Natural killer cell treated with Interleukin-12 subunit alpha and Interleukin-12 subunit beta and Interleukin-15 and Interleukin-18, amount 100 ng/mL, for 72 hours (primary cell): ENCODE measurements at places on chromosomes 11 and 22. TPM values are rescaled to one million over a fixed set of nuclear protein-coding genes. Genes with fewer than 3 reads are reported as not detected.

SLC1A2 gene
- 0.12 TPM for total RNA-seq

DNA sequence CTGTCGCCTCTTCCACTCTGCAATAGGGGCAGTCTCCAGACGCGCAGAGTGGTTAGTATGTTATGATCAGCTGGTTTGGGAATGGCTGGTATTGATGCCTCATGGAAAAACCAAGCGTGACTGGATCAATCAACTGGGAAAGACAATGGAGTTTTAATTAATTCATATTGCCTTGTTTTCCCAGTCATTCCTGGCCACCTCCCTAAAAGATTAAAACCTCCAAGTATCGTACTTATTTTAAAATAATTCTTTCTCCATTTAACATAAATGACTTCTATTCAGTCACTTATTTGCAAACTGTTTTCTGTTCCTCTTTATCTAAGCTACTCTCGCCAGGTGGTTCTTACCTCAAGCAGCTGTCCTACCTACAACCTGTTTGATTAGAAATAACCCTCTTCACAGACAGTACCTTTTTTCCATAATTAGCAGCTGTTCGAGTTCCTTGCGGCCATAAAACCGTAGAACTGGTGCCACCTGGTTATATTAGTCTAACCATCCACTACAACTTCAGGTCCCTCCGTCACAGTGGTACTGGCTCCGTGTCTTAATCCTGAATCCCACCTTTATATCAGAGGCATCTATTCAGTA, 898 bp downstream of the ZNF215 start:
- DNase-seq = no peak

DNA sequence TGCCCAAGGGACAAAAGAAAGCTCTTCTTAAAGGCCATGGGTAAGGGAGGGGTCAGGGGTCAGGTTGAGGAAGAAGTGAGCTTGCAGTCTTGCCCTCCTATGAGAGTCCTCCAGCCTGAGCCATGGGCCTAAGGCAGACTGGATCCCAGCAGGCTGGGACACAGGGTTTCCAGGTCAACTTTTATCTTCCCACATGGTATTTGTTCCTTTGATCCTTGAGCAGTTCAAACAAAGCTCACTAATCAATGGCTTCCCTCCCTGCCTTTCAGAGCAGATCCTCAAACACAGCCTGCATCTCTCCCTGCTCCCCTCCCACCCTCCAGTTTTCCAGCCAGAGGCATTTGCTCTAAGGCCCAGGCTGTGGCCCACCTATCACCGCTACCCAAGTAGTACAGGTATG, 589.3 kb downstream of the INSC start:
- no peak for DNase-seq

SIAE gene
- total RNA-seq = 2.4 TPM

SYCE3 gene
- total RNA-seq = not detected

SLC22A12 gene
- total RNA-seq = not detected

DNA sequence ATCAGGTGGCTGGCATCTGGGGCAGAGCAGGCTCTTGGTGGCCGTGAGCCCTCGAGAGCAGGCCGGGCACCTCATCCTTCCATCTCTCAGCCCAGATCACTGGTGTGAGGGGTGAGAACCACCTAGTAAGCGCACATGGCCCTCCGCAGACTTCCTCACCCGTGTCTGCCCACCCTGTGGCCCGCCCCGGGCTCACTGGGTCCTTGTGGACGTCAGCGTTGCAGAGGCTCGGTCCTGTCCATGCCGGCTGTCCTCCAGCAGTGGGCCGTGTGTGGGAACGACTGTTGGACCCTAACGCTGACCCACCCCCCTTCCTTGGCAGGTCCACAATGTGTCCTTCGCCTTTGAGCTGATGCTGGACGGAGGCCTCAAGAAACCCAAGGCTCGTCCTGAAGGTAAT, 17.2 kb upstream of the PARVG start:
- DNase-seq = no peak

- no peak for DNase-seq
Observed at GRCh38 chr11:21173476-21173875, 504.1 kb downstream of the NELL1 start.

- DNase-seq = no peak
Observed at GRCh38 chr22:30694171-30694639, 469 bp upstream of the OSBP2 start.

GRCh38 chr11:133228471-133229329, 303.6 kb downstream of the OPCML start:
- DNase-seq = no peak

DNA sequence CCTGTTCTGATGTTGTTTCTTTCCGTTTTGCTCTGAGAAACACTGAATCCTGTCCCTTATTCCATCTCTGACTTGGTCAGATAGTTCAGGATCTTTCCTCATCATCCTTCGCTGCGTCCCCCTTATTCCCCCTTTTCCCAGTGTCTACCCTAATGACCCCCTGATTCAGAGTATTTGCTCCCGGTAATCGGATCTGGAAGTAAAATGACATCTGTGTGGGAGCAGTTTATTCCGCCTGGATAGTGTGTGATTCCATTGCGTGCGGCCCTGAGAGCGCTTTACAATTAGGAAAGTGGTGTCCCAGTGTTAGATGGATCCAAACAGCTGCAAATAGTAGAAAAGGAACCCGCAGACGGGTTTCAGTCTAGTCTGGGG, 606 bp downstream of the DRG1 start:
- no peak for DNase-seq

DNA sequence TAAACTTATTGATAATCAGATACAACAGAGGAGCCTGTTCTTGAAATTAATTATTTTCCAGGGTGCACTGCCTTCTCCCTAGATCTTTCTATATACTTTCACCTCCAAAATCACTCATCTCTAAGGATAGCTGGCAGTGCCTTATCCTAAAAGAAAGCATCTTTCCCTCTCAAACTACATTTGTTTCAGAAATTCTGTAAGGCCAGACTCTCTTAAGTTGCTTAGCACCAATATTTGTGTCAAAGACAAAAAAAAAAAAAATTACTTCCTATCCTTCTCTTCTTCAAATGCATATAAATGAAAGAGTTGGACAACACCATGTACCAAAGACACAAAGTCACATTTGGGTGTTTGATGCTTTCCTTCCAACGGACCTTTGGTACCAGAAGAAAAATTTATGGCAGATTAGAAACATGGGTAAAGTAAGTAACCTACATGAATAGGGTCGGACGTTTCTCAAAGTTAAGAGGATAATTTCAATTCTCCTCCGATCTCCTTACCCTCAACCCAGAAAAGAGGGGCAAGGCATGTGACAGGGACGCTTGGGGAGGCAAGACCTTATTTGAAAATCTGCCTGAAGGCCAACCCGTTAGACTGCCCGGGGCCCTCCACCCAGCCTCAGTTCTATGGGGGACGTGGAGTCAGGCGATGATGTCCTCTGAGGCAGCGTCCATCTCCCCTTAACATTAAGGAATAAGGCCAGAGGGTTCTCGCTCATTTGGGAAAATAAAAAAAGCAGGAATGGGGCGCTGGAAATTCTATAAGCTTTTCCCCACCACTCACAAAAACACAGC, 66.3 kb downstream of the ETS1 start:
- DNase-seq = no peak

GRCh38 chr22:26477341-26477731, 6.2 kb downstream of the HPS4 start:
- no peak for DNase-seq

USP28 gene
- total RNA-seq = 67.3 TPM

DNA sequence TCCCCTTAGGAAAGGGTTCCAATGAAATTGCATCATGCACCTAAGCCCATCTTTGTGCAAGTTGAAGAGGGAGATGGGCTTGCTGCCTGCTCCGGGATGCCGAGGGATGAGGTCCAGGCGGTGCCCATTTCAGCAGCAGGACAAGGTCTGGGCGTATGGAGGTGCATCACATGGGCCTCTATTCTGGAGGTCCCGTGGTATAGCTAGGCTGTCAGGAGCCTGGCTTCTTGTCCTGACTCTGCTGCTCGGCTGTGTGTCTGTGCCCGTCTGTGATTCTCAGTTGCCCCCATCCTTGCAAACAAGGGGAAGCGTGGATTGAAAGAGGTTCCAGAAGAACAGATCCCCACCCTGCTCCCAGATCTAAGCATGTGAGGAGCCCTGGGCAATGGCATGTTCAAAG, 130.0 kb downstream of the OSBP2 start:
- DNase-seq = no peak

- DNase-seq = no peak
Observed at GRCh38 chr11:62223095-62223494, 14.6 kb downstream of the SCGB2A1 start.

- no peak for DNase-seq
Observed at GRCh38 chr11:134074346-134074745, 5.5 kb downstream of the JAM3 start.

- DNase-seq = no peak
Observed at GRCh38 chr11:8352103-8352875, 88.6 kb upstream of the LMO1 start.

DNA sequence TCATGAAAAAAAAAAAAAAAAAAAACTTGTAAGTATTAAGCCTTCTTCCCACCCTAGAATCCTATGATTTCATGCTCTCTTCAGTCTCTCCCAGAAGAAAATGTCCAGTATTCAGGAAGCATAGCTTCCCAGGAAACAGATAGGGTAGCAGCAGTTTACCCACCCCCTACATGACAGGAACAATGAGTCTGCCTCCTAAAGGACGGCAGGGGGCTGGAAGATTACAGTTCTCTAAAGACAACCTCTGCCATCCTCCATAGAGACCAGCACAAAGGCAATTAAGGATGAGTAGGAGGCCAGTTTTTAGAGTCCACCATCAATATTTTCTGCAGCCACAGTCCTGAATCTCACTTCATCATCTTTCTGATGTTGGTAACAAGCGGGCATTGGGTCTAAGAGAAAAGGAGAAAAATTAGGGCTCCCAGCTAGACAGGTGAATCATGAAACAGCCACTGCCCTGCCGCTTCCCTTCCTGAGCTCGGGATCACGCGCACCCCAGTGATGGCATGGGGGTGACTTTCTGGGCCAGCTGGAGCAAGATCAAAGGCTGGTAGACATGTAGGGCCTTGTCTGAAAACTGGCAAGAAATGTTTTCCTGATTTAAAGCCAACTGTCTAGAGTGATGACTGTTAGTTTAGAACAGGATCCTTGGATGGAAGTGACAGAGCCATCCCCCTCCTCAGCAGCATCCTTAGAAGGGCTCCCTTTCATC, 322.8 kb downstream of the LARGE1 start:
- no peak for DNase-seq

- DNase-seq = no peak
Observed at GRCh38 chr11:130738611-130739010, 177.7 kb downstream of the SNX19 start.

- DNase-seq = no peak
Observed at GRCh38 chr11:100727410-100727809, 40.3 kb downstream of the ARHGAP42 start.

TMEM151A gene
- not detected for total RNA-seq

GRCh38 chr11:95095858-95096587, 6.4 kb downstream of the ENDOD1 start:
- DNase-seq = no peak

DNA sequence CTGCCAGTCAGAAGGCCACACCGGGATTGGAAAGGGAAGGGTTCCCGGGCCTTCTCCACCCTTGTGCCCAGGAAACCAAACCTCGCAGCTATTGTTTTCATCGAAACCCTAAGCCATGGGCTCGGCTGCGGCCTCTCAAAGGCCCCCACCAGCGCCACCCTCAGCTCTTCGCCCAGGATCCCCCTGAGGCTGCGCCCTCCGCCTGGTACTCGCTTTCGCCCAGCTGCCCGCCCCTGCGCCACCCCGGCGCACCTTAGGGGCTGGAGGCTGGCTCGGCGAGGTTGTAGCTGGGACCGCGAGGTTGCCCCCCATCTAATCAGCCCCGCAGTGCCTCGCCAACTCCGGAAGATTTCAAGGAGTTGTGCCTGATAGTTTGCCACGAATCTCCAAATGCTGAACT, 49.0 kb downstream of the FZD4 start:
- no peak for DNase-seq

GRCh38 chr11:16612566-16613261, 125.7 kb upstream of the C11orf58 start:
- DNase-seq = no peak

OR8K5 gene
- total RNA-seq = not detected

RBX1 gene
- 47.8 TPM for total RNA-seq

PLA2G3 gene
- total RNA-seq = not detected

- DNase-seq = no peak
Observed at GRCh38 chr11:86230921-86231434, 13.6 kb upstream of the EED start.

DNA sequence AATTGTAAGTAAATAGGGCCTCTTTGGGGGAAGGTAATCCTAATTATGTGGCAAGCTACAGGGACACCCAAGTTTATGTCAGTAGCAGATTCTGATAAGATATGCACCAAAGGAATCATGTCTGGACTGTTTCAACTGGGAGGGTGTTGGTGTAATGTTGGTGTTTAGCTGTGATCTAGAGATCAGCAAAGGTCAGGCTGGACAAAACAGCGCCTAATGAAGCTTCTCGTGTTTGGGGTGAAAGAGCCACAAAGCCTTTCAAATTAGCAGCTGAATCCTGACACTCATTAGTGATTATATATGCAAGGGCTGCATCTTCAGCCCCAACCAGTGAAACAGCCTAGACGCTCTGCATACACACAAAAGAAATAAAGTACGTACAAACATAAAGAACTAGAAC, 106.3 kb downstream of the MPPED2 start:
- DNase-seq = no peak

FAM83F gene
- 0.39 TPM for total RNA-seq

DNA sequence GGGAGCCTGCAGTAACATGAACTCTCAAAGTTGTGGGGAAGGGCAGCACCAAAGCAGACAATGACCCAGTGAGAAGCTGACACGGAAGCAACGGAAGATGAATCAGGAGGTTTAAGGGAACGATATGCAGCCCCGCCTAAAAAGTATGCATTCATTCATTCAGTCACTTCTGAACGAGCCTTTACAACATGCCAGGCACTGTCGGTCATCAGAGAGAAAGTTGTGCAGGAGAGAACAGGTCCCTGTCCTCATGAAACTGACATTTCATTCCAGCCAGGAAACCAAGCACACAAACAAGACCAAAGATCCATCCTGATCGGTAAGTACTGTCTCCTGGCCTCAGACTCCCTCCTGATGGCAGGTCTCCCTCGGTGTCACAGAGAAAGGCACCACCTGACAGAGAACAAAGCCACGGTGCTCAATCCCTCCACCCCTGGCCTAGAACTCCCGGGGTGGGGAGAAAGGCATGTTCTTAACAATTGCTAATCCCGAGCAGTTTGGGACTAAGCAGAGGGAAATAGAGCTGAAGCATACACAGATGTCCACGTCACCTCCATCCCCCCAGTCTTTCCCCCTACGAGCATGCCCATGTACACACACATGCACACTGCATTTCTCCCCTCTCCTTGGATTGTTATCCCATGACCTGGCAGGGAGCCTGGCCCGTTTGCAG, 49.3 kb downstream of the LRFN4 start:
- no peak for DNase-seq

DNA sequence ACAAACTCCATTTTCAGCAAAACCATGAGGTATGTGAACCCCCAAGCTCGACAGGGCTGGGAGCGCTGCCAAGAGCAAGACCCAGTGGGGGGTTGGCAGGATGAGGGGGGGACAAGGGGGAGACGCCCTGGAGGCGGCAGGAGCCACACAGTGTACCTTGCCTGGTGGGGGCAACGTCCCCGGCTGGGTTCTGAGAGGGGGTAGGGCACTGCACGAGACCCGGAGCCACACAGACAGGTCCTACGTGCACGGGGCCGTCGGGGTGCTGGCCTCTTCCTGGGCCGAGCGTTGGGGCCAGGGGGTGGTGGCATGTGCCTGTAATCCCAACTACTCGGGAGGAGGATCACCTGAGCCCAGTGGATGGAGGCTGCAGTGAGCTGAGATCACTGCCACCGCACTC, 28.8 kb downstream of the TBX1 start:
- no peak for DNase-seq

GRCh38 chr11:117478926-117479325, 151.3 kb downstream of the CEP164 start:
- no peak for DNase-seq

RAPSN gene
- total RNA-seq = 4.0 TPM
